ENCODE measurements at places on chromosomes 4 and X.
A peak's percentile ranks its signal among the peaks of the same experiment; 100 is the strongest.

GRCh38 chrX:22424919-22425318 lies 152.2 kb downstream of the CBLL2 start:
- H3K4me3 ChIP-seq: no peak overlapping the region
- no peaks in the 10 kb centered on the region for H3K27me3 ChIP-seq
- no peaks in the 10 kb centered on the region for H3K36me3 ChIP-seq
- H3K4me1 ChIP-seq: no peaks in the 10 kb centered on the region
- DNase-seq: no peak

DNA sequence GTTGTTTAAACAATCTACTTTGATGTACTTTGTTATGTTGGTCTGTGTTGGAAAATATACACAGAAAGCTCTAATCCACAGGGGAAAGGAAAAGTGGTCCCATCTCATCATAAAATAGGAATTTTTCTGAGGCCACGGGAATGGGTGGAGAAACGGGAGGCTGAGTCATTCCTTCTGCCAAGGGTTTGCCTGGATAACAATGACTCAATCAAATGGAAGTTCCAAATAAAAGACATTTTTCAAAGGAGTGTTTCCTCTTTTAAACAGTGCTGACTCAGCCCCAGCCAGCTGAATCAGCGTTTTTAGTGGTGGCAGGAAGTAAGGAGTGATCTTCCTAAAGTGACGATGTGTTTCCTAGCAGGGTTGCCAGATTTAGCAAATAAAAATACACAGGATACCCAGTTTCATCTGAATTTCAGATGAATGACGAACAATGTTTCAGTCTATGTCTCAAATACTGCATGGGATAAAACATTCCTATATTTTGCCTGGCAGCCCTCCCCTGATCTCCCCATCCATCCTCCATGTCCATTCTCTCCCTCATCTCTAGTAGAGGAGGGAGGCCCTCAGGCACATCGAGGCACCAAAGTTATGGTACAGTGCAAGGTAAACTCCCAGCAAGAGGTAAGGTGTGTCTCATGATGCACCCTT lies 345.4 kb upstream of the GATB start:
- H3K4me3 ChIP-seq: no peak overlapping the region
- H3K27me3 ChIP-seq: no peaks in the 10 kb centered on the region
- H3K36me3 ChIP-seq: no peaks in the 10 kb centered on the region
- DNase-seq: peak; percentile 14
- H3K4me1 ChIP-seq: peaks cover 61% of the 10 kb centered on the region

GRCh38 chrX:155666741-155667140 lies 54.0 kb upstream of the TMLHE start:
- no peaks in the 10 kb centered on the region for H3K36me3 ChIP-seq
- no peaks in the 10 kb centered on the region for H3K27me3 ChIP-seq
- H3K4me3 ChIP-seq: no peak overlapping the region
- DNase-seq: no peak
- no peaks in the 10 kb centered on the region for H3K4me1 ChIP-seq
- H3K27ac ChIP-seq: no peak overlapping the region

DNA sequence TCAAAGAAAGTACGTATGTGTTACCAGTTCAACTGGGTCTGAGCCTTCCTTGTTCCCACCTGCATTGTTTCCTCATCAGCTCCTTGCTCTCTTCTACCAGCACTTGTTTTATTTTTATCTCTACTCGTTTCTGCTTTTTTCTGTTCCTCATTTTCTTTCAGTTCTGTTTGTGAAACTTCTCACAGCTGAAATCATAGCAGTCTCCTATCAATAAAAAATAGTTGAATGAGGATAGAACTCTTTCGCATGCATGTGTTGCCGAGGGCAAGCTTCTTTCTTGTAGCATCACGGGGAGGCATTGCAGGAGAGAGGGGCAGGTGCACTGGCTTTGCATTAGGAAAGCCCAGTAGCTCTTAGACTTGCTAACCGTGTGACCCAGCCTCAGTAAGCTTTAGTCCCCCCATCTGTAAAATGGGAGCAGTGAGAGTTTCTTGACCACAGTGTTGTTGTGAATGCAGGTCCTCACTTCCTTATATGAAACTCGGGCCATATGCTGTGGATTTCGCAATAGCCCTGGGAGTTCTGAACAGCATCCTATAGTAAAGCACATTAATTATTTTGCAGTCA lies 24.7 kb downstream of the OFD1 start:
- H3K4me1 ChIP-seq: peaks cover 26% of the 10 kb centered on the region
- H3K4me3 ChIP-seq: no peak overlapping the region
- no peak for DNase-seq

- H3K27me3 ChIP-seq: no peaks in the 10 kb centered on the region
- no peak overlapping the region for H3K27ac ChIP-seq
- no peak for DNase-seq
- H3K36me3 ChIP-seq: no peaks in the 10 kb centered on the region
- no peak overlapping the region for H3K4me3 ChIP-seq
Observed at GRCh38 chr4:177266506-177266905, 43.2 kb upstream of the NEIL3 start.

GRCh38 chr4:152245680-152246079 lies 290.2 kb downstream of the FBXW7 start:
- H3K4me1 ChIP-seq: no peaks in the 10 kb centered on the region
- no peak overlapping the region for H3K4me3 ChIP-seq
- no peak for DNase-seq
- no peaks in the 10 kb centered on the region for H3K27me3 ChIP-seq
- no peaks in the 10 kb centered on the region for H3K36me3 ChIP-seq

- no peak for DNase-seq
- no peaks in the 10 kb centered on the region for H3K27me3 ChIP-seq
- no peak overlapping the region for H3K4me3 ChIP-seq
- H3K4me1 ChIP-seq: no peaks in the 10 kb centered on the region
- H3K27ac ChIP-seq: no peak overlapping the region
Observed at GRCh38 chr4:152307669-152308068, 228.2 kb downstream of the FBXW7 start.

DNA sequence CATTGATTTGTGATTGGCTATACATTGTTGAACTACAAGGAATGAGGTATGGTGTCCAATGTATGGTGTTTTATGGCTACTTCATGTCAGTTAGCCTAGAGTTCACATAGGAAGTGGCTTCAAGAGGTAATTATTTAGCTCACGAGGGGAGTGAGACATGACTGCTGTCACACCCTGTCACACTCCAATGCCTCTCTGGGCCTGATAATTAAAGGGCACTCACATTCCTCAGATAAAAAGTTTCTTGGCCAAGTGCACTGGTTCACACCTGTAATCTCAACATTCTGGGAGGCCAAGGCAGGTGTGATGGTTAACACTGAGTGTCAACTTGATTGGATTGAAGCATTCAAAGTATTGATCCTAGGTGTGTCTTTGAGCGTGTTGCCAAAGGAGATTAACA lies 65.0 kb upstream of the DDX60 start:
- no peaks in the 10 kb centered on the region for H3K27me3 ChIP-seq
- no peak overlapping the region for H3K4me3 ChIP-seq
- H3K36me3 ChIP-seq: no peaks in the 10 kb centered on the region
- no peak for DNase-seq

GRCh38 chrX:24085101-24085500 lies 30.3 kb downstream of the EIF2S3 start:
- no peak overlapping the region for H3K27ac ChIP-seq
- no peaks in the 10 kb centered on the region for H3K27me3 ChIP-seq
- no peak for DNase-seq
- H3K4me1 ChIP-seq: no peaks in the 10 kb centered on the region
- no peaks in the 10 kb centered on the region for H3K36me3 ChIP-seq

DNA sequence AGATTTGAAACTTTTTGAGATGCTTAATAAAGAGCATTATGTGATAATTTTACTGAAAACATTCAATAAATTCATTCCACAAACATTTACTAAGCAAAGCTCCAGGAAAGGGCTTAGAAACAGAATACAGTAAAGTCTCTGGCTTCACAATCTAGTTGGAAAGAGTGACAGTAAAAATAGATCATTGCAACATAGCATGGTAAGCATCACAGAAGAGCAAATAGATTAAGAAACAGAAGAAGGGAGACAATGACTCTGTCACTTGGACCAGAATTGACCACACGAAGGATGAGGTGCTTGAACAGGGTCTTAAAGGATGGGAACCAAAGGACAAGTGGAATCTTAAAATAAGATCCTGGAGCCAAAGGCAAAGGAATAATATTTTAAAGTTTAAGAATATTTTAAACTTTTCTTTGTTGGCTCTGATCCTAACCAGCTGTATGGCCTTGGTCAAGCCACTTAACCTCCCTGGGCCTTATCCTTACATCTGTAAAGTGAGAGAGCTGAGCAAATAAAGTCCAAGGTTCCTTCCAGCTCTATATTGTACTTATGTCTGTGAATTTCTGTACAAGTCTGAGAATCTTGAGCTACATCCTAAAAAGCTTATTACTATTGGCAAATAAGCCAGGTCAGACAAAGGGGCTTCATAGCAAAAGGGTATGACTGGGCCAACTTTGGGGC lies 33.9 kb downstream of the SEC24D start:
- DNase-seq: no peak
- H3K36me3 ChIP-seq: peaks cover 94% of the 10 kb centered on the region
- H3K4me1 ChIP-seq: no peaks in the 10 kb centered on the region
- no peaks in the 10 kb centered on the region for H3K27me3 ChIP-seq

GRCh38 chrX:12390301-12390700 lies 252.0 kb downstream of the FRMPD4 start:
- no peaks in the 10 kb centered on the region for H3K4me1 ChIP-seq
- H3K4me3 ChIP-seq: no peak overlapping the region
- H3K27ac ChIP-seq: no peak overlapping the region
- no peak for DNase-seq

GRCh38 chr4:112889619-112890527 lies 159.6 kb upstream of the ANK2 start:
- H3K4me1 ChIP-seq: no peaks in the 10 kb centered on the region
- peak overlapping the region; percentile 12 for H3K4me3 ChIP-seq
- peak overlapping the region; percentile 46 for H3K27ac ChIP-seq
- H3K27me3 ChIP-seq: no peaks in the 10 kb centered on the region
- H3K36me3 ChIP-seq: no peaks in the 10 kb centered on the region
- no peak for DNase-seq

- H3K27ac ChIP-seq: no peak overlapping the region
- no peaks in the 10 kb centered on the region for H3K36me3 ChIP-seq
- H3K27me3 ChIP-seq: no peaks in the 10 kb centered on the region
- no peak overlapping the region for H3K4me3 ChIP-seq
- DNase-seq: no peak
Observed at GRCh38 chrX:15600049-15600448, 711 bp downstream of the ACE2 start.

DNA sequence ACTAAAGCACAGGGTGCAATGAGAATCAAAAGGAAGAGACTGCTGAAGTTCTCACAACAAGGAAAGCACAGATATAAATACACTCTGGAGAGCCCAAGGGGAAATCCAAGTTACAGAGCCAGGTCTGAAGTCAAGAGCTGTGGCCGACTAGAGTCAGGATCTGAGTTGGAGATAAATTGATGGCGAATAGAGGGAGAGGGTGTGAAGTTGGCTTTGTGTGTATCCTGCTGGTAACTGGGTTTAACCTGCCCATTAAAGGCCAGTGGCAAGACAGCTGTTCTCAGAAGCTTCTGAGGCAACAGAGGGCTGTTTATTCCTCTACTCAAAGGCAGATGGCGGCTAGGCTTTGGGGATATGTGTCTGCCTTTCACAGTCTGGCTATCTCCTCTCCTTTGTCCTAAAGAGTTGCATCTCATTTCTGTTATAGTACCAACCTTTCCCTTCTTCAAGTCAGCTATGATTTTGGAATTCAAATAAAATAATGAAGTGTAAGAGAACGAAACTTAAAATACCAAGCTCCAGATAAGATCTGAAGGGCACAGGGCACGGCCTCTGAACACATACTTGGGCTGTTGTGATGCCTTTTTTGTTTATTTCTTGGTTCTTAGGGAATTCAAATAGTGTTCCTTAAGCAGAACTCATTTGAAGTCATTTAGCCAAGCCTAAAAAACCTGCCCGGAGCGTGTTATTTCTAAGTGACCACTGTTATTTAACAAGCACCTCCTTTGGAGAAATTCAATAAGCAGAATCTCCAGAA lies 142.1 kb downstream of the APBB2 start:
- no peak overlapping the region for H3K4me3 ChIP-seq
- H3K27me3 ChIP-seq: no peaks in the 10 kb centered on the region
- DNase-seq: no peak
- no peaks in the 10 kb centered on the region for H3K36me3 ChIP-seq

- DNase-seq: no peak
- H3K27me3 ChIP-seq: no peaks in the 10 kb centered on the region
- H3K36me3 ChIP-seq: no peaks in the 10 kb centered on the region
- H3K4me1 ChIP-seq: peaks cover 5% of the 10 kb centered on the region
- H3K4me3 ChIP-seq: no peak overlapping the region
- peak overlapping the region; percentile 42 for H3K27ac ChIP-seq
Observed at GRCh38 chr4:14771094-14771493, 231.2 kb upstream of the CPEB2 start.

GRCh38 chr4:168790898-168791297 lies 219.2 kb downstream of the CBR4 start:
- H3K27me3 ChIP-seq: no peaks in the 10 kb centered on the region
- no peaks in the 10 kb centered on the region for H3K4me1 ChIP-seq
- DNase-seq: no peak

- H3K4me1 ChIP-seq: peaks cover 15% of the 10 kb centered on the region
- H3K36me3 ChIP-seq: no peaks in the 10 kb centered on the region
- DNase-seq: no peak
- H3K4me3 ChIP-seq: no peak overlapping the region
- no peaks in the 10 kb centered on the region for H3K27me3 ChIP-seq
- no peak overlapping the region for H3K27ac ChIP-seq
Observed at GRCh38 chr4:52843351-52843750, 18.8 kb upstream of the RASL11B start.

DNA sequence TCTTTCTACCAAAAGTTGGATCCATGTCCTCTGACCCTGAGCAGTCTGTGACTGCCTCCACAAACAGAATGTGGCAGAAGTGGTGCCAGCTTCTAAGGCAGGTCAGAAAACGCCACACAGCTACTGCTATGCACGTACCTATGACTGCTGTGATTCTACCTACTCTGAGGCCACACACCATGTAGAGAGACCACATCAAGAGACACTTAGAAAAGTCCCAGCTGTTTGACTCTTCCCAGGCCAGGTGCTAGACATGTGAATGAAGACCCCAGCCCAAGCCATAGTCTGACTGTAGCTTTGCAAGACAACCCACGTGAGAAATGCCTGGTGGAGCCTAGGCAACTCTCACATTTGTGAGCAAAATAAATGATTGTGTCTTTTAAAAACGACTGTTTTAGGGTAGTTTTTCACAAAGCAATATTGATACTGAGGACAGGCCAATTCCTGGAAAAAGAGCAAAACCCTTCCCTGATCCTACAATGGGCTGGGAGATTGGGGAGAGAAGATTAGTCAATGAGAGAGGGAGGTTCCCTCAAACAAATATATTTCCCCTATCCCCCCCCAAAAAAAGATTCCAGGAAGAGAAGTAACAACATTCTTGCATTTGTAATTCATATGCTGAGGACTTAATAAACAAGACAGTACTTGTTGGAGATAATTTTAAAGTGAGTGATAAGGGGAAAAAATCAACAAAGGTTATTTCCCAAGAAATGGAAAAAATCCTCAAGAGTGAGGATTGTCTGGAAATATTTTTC lies 33.3 kb downstream of the FRYL start:
- H3K4me1 ChIP-seq: no peaks in the 10 kb centered on the region
- no peak for DNase-seq
- no peak overlapping the region for H3K27ac ChIP-seq

- no peaks in the 10 kb centered on the region for H3K27me3 ChIP-seq
- DNase-seq: no peak
- H3K4me1 ChIP-seq: no peaks in the 10 kb centered on the region
- H3K36me3 ChIP-seq: no peaks in the 10 kb centered on the region
- H3K4me3 ChIP-seq: no peak overlapping the region
Observed at GRCh38 chrX:100600340-100600739, 15.6 kb downstream of the TNMD start.

- H3K4me3 ChIP-seq: no peak overlapping the region
- H3K27me3 ChIP-seq: no peaks in the 10 kb centered on the region
- H3K36me3 ChIP-seq: no peaks in the 10 kb centered on the region
Observed at GRCh38 chrX:110046971-110047370, 44.1 kb downstream of the TMEM164 start.
